ENCODE measurements at places on chromosomes 1 and 21.

GRCh38 chr1:155188268-155188667 is 14.6 kb downstream of the TRIM46 start:
- DNase-seq = no peak

DNA sequence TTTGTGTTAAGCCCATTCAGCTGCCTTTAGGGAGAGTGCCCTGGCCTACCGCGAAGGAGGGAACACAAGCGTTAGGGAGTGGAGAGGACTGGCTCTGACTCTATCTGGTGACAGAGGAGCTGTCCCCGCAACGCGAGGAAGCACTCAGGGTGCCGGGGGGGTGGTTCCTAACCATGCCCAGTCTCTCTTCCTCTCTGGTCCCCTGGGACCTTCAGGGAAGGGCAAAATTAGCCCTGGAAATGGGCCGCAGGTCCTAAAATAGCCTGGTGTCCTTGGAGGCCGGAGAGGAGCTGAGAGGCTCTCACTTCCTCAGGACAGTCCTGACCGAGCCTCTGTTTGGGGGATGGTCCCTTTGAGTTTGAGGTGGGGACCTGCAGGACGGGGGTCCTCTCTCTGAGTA is 5.8 kb downstream of the SLC45A1 start:
- no peak for DNase-seq

- DNase-seq = peak; percentile 91
Observed at GRCh38 chr1:152162792-152163463, 3.9 kb upstream of the RPTN start.

DNA sequence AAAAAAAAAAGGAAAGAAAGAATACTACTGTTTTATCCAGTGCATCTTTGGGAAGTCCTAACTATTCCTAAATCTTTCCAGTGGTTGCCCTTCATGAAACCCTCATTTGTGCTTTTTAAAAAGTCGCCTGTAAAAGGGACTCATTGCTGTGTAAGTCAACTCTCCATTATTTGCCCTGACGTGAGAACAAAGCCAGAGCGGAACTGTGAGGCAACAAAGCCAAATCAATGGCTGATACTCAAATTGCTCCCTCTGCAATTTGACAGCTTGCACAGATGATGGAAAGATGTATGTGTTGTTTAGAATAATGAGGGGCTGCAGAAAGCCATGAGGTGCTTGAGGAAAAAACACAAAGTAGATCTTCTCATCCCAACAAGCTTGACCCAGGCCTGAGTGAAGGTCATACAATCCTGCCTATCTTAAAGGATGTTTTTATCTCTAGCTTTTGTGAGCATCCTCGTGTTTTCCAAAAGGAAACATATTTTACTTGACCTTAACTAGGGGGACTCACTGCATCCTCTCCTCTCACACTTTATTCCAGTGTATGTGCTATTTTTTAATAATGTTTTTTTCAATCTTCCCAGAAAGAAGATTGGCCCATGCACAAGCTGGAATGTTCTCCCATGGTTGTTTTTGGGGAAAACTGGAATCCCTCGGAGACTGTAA is 33.4 kb downstream of the SMYD2 start:
- no peak for DNase-seq

DNA sequence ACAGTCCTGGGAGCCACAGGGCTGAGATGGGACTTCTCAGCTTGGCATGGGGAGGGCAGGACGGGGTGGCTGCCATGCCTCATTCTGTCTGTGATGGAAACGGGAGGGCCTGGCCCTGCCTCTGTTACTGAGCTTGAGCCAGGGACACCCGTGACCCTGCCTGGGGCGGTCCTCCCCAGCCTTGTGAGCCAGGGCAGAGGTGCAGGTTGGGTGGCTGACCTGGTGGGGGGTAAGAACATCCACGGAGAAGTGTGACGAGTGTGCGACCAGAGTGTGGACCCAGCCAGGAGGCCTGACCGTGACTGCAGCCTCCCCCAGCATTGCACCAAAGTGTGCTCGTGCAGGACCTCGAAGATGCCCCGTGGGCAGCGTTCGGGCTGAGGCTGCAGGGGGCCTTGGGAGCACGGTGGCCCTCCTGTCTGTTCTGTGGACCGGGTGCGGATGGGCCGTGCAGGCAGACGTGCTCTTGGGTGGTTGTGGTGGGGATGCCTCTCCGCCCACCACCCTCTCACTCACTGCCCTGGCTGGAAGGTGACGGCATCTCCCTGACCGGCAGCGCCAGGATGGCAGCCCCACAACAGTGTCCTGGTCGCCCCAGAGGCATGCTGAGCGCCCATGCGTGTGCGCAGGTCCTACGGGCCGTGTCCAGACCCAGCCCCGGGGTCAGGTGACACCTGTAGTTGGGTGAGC is 45.4 kb downstream of the SKI start:
- no peak for DNase-seq

DNA sequence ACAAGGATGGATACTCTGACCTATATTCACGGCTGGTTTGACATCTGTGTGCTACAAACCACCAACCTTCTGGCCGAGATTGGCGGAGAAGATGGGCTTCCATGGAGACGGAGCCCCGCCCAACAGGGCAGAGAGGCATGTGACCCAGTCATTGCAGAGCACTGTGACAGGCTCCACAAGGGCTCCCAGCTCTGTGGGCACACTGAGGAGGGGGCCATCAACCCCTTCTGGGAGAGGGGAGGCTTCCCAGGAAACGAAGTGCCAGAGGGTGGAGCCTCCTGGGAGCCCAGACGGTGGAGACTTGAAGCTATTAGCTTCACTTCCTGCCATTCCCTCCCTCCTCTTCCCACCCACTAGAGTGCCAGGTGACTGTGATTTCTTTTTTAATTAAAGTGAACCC is 71.6 kb upstream of the IFFO2 start:
- no peak for DNase-seq

DNA sequence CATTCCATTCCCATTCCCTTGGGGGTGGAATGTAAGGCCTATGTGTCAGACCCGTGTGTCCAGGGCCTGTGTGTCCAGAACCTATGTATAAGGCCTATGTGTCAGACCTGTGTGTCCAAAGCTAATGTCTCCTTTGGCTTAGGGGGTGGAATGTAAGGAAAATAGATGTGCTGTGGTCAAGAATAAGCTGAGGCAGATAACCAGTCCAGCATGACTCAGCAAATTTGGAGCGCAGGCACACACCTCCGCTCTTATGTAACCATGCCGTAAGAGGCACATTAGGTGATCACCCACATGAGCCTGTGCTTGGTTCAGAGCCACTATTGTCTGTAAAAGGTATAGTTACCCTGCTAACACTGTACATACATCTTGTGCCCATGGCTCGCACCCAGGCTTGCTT is 150.8 kb upstream of the SGIP1 start:
- DNase-seq = no peak

- DNase-seq = no peak
Observed at GRCh38 chr1:30605441-30605920, 117.9 kb downstream of the MATN1 start.

DNA sequence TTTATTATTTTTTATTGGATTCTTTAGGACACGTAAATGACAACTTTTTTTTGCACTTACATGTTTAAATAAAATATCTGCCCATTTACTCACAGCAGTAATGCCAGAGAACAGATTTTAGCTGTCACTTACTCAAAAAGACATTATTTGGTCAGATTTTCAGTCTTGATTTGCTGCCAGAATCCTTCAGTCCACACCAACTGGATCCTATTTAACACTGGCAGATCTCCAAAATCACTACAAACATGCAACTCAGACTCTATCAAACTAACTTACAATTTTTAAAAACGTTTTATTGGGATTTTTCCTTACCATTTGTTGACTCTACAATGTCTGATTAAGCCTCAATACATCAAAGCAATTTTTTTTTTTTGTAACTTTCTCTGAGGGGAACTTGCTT is 11.1 kb downstream of the ATP6V1G3 start:
- peak; percentile 55 for DNase-seq

- no peak for DNase-seq
Observed at GRCh38 chr1:52328615-52329014, 37.4 kb downstream of the CC2D1B start.

DNA sequence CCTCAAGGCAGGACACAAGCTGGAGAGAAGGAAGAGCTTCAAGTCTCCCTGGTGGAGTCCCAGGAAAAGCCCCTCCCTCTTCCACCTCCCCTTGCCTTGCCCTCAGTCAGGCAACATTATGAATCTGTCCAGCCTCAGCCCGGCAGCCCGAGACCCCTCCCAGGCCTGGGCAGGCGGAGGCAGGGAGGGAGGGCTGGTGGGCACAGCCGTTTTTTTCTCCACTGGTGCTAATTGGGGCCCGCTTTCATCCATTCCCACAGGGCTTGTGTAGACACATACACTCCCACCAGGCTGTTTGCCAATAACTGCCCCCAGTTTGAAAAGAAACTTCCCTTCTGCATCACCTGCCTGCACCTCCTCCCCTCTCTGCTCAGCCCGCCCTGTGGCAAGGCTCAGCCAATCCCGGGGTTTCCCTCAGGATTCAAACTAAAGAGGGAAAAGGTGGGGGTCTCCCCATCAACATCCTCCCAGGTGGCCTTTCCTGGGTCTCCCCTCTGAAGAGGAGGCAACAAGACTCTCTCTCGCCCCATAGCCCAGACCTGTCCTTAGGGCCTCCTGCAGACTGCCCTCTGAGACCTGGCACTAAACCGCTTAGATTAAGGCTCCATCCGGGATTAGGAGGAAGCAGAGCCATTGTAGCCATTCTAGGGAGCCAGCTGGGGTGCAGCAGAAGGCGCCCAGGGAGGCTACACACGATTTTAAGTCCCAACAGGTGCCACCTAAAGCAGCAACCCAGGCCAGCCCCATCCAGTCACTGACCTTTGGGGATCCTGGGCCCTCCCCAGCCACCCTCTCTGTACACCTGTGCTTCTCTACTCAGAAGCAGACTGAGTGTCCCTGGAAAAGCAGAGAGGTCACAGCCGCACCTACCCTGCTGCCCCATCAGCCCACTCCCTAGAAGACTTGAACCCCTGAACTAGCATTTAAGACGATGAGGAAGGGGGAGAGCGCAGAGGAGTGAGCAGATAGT is 3.5 kb downstream of the IGSF9 start:
- DNase-seq = no peak

- DNase-seq = no peak
Observed at GRCh38 chr1:193415256-193415655, 228.8 kb upstream of the B3GALT2 start.

DNA sequence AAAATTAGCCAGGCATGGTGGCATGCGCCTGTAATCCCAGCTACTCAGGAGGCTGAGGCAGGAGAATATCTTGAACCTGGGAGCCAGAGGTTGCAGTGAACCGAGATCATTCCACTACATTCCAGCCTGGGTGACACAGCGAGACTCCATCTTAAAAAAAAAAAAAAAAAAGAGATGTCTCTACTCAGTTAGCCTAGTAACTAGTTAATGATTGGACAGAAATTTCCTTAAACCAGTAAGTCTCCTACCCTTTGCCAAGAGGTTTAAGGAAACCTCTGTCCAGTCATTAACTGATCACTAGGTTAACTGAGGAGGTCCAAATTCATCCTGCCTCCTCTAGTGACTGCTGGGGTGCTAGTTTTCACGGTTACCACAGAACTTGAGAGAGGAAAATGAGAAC is 143.9 kb upstream of the UBE2U start:
- no peak for DNase-seq

- no peak for DNase-seq
Observed at GRCh38 chr1:87796471-87796901, 467.8 kb downstream of the LMO4 start.

DNA sequence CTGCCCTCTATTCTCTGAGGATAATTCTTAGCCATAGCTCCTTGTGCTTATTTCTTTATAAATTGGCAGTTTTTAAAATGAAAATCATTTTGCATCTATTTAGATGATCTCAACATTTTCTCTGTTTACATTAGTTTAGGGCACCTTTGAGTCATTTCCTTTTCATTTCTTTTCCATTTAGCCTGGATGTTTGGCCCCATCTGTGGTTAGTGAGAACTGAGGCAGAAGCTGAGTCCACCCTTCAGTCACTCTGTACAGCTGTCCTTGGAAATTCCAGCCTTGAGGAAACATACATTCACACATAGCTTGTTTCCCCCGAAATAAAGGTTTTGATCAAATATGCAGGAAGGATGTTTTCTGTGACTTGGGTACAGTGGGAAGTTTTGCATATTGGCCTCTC is 123.7 kb downstream of the NTNG1 start:
- no peak for DNase-seq

GRCh38 chr1:28449904-28450303 is 55.9 kb upstream of the RCC1 start:
- no peak for DNase-seq

DNA sequence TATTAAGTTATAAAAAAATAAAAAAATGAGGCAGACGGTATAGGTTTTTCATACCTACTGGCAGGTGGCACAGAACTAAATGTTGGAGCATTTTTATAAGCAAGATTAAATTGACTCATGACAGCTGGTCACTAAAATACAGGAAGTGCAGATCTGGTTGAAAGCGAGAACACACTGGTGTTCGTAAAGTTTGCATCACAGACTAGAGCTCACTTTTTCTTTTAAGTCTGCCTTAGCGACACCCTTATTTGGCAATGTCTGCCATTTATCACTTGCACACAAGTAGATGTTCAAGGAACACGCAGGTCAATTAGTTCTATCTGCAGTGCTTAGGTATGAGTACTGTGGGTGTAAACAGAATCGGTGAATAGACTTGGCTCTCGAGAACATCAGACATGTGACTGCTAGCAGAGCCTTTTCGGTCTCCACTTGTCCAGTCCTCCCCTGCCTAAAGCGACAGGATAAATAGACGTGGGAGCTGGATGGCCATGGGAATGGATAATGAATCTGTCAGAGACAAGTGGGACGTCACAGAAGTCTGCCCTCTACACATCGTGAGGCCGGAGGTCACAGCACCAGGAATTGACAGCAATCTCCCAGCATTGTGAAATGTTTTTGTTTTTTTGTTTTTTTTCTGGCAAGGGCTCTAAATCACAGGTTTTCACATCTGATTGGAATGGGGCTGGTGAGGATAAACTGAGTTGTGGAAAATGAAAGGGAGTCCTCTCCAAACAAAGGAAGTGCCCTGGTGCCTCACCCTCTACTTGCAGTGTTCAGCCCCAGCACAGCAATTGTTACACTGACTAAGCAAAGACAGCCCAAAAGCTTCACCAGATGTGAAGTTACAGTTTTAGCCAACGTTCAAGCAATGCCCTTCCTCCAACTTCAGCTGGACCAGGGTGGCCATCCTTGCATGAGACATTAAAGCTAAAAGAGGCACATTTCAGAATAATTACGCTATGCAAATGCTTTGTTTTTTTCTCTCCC is 248.9 kb downstream of the NTNG1 start:
- DNase-seq = no peak

GRCh38 chr1:115873184-115873583 is 32.3 kb upstream of the NHLH2 start:
- DNase-seq = no peak

DNA sequence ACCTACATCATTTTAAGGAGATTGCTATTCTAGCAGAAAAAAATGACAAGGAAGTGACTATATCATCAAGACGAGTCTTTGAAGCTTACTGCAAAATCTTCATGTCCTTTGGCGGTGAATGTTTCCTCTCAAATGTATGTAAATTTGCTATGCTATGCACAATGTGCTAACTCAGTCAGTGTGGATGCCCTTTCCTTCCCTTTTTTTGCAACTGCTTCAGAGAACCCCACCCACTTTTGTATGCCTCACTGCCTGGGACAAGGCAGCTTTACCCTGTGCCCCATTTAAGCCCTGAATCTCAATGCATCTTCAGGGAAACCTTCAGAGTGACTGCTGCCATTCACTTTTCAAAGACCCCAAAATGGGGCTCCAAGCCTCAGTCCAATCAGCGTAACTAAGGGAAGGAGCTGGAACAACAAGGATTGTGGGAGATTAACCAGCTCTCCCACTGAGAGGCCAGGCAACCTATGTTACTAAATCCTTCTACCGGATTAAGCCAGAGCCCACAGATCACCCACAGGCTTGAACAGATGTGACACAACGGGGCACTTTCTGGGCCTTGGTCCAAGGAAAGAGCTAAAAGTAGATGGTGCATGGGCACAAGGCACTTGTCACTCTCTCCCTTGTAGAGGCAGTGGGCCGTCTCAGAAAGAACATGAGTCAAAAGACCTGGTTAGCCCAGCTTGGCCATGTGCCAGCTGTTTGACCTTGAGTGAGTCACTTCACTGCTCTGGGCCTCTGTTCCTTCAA is 154.4 kb downstream of the PLPP3 start:
- DNase-seq = no peak

All from BJ (cell line).